ENCODE measurements at places on chromosomes 1 and 21.

DNA sequence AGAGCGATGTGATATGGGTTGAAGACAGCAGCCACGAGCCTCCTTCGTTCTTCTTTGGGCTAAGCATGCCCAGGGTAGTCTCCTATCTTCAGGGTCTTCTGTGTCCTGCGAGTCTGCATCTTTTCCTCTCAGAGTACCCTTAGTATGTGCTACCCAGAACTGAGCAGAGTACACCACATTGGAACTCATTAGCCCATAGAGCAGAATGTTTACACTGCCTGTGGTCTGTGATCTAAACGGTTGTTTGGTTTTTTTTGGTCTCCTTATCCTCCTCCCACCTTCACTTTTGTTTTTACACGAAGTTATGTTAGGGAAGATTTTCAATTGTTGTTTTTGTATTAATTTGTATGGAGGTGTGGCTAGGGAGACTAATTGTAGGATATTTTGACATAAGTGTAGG is 126.4 kb downstream of the NEK7 start:
- DNase-seq = no peak

DNA sequence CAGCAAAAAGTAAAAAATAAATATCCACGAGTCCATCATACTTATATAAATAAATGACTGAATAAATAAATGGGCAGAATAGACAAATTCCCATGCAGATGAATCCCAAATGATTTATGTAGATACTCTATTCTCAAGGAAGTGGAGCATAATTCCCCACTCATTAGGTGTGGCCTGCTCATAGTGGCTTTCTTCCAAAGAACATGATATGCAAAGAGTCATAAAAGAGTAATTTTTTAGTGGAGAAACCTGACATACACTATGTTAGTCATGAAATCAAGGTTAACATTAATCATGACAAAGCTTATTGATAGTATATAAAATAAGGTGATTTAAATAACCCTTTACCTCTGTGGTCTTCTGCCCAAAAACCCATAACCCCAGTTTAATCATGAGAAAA is 298.9 kb downstream of the DPYD start:
- no peak for DNase-seq

- DNase-seq = no peak
Measured at GRCh38 chr1:203756036-203756435, 8.9 kb upstream of the LAX1 start.

DNA sequence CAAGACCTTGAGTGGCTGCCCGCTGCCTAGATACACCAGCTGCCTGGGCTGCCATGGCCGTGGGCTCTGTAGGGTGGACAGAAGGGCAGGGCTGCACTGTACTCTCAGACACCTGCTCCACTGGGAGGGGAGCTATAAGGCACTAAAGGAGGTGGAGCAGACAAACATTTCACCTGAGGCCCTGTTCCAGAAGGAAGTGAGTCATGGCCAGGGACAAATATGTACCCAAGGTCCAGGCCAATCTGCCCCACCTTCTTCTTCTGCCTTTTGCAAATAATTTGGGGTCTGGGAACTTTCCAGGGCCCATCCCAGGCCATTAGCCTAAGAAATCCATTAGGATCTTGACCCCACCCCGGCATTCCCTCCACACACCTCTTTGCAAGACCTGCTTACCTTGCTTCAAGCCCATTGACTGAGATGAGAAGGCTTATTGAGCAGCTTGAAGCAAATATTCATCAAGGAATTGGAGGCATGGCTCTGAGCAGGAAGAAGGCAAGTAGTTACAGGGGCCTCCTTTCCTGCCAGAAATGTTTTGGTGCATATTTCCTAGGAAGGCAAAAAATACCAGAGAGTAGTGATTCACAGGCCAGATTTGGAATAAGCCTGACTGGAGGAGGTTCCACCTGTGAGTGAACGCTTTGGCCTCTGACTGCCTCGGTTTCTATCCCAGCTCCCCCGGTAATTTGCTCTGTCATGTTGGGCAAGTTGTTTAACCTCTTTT is at the start of gene CAPN8:
Gene CAPN8, minus strand, starts transcription at position 110 of the 721 bp plus-strand sequence. Its CDS starts 55 bp downstream, at position 55.
- no peak for DNase-seq

GRCh38 chr21:46153247-46154154 is 1.9 kb downstream of the FTCD start:
- no peak for DNase-seq

DNA sequence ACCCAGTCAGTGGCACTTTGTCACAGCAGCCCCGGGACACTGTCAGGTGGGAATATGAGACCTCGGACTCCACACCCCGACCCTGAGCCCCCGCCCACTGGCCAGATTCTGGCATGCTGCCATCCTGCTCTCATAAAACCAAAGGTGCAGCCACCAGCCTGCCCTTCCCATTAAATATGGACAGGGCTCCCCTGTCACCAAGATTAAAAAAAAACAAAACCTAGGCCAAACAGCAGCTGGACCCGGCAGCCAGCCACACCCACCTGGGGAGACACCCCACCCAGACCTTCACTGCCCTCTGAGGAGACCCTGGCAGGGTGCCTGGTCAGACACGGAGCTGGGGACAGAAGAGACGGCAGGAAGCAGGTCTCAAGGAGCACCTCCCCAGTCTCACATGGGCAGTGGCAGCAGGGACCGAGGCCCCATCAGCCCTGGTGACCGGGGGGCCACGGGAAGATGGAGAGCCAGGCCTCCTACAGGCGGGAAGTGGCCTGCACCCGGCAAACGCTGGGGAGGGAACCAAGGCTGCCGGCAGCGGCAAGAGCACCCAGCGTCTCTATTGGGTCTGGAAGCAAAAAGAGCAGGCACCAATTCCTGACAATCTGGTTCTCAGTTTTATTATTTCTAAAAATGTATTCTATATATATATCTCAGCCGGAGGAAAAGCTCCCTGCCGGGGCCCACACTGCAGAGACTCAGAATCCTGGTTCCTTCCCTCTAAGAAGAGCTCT is 61.9 kb downstream of the ACOT7 start:
- DNase-seq = no peak

DNA sequence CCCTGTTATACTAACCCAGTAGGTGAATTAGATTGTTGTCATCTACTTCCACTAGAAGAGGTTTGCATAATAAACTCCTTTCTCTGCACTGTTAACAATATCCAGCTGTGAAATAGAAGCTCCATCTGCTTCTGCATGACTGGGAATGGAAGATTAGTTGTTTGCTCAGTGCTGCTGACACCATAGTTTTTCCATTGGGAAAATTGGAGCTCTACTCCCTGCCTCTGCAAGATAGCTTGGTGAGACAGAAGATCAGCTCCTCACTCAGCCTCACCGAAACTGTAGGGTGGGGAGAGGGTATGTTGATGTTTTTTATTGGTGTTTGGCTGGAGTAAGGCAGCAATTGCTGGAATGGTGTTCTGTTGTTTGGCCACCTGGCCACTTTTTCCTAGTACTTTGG is 331.6 kb upstream of the ADAMTS5 start:
- DNase-seq = no peak

DNA sequence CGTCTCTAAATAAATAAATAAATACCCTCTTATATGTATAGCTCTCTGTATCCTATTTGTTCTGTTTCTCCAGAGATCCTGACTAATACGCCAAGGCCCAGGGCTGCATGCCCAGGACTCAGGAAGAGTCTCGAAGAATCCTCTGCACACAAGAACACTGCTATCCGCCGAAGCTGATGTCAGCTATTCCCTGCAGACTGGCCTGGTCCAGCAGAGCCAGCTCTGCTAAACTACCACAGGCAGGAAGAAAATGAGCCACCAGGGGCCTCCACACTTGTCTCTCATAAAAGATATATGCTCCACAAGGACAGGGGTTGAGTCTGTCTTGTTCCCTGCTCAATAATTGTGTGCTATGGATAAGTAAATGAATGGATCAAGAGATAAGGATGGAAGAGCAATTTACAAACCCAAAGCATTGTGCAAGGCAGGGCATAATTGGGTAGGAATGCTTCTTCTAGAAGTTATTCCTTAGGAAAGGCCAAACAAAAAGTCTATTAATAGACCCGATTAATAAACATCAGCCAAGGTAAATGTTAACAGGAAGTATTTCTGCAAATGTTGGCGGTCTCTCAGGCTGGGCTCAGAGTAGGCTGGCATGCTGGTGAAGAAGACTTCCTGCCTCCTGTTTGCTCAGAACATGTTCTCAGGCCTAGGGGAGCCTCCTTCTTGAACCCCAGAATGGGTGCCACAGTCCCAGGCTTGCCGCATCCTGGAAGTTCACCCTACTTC is 26.3 kb upstream of the MAN1C1 start:
- DNase-seq = no peak

GRCh38 chr1:227299688-227300087 is 18.6 kb downstream of the CDC42BPA start:
- no peak for DNase-seq

DNA sequence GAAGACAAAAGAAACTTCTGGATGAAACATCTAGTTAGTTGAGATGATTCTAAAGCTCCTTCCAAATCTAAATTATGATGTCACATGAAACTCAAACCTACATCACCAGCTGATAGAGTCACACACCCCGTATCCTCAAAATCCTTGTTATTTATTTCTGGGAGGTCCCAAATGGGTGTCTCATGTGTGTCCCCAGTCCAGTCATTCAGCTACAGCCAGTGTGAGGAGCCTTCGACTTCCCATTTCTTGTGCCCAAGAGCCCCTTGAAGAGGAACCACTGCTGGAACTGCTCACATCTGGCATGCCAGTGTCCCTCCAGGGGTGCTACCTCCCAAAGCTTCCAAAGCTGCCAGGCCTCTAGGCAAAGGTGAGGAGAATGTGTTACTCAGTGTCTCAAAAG is 32.5 kb upstream of the KCNA3 start:
- no peak for DNase-seq

DNA sequence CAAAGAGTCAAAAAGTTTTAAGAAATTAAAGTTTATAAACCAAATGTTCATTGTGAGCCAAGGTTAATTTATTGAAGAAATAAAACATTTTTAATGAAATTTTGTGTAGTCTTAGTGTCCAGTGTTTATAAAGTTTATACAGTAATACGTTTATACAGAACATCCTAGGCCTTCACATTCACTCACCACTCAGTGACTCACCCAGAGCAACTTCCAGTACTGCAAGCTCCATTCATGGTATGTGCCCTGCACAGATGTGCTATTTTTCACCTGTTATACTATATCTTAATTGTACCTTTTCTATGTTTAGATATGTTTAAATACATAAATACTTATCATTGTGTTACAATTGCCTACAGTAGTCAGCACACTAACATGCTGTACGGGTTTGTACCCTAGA is 33.6 kb downstream of the TYW3 start:
- no peak for DNase-seq

- no peak for DNase-seq
Measured at GRCh38 chr1:64006276-64007051, 197.0 kb upstream of the UBE2U start.

DNA sequence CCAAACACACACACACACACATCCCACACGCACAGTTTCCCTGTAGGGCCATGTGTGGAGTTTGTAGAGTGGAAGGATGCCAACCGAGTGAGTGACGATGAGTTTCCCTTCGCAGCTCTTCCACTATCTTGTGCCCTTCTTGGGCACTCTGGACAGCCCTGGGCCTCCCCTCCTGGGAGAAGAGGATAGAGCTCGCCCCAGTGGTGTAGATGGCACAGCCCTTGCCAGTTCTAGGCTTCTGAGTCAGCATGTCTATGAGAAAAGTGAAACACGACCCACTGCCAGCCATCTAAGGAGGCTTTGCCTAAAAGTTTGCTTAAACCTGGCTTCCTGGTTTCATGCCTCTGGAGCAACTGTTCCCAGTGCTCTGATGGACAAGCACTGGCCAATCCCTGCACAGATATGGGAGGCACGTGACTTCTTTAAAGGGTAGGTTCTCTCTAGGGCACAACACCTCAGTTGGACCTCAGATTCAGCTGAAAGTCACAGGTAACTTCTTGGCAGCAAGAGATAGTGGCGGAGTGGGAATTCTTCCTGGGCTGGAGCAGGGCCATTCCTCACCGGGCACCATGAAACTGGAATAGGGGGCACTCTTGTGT is 195.9 kb upstream of the GALNT2 start:
- no peak for DNase-seq

- no peak for DNase-seq
Measured at GRCh38 chr21:45411810-45412206, 6.8 kb downstream of the COL18A1 start.

GRCh38 chr1:11478571-11479374 is at the start of gene DISP3:
Gene DISP3, plus strand, starts transcription at chr1:11479155. Its CDS starts 21,838 bp downstream, at chr1:11500993.
- DNase-seq = no peak

DNA sequence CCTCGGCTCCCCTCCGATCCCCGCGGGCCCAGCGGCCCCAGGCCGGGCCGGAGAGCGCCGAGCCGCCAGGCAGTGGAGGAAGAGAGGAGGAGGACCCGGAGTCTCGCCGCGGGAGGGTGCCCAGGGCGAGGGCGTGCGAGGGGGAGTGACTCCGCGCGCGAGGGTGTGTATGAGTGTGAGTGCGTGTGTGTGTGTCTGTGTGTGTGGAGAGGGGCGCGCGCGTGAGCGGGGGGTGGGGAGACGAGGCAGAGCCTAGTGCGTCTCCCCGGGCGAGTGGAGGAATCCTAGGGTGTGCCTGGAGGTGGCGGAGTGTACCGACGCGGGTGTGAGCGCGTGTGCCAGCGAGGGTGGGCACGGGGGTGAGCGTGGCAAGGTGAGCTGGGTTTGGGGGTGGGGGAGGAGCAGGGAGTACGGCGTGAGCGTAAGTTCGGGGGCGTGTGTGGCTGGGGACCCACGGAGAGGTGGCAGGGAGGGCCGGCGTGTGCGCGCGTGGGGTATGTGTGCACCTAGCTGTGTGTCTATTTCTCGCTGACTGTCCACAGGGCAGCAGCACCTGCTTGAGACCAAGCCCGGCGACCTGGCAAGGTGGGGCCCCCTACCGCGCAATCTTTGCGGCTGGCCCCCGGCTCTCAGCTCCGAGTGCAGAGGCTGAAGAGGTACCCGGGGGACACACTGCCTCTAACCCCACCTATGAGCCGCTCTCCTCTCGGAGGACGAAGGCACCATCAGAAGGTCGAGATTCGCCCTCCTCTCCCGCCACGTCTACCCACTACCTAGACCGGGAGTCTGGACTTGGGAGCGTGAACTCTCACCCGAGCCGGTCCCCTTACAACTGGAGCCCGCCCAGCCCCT is 784 bp upstream of the KCND3 start:
- no peak for DNase-seq

GRCh38 chr1:172742599-172743500 is 83.9 kb downstream of the FASLG start:
- no peak for DNase-seq

GRCh38 chr1:218357211-218357892 is 12.2 kb downstream of the TGFB2 start:
- no peak for DNase-seq

GRCh38 chr1:67690018-67690363 is 5.0 kb downstream of the GADD45A start:
- DNase-seq = no peak

- DNase-seq = no peak
Measured at GRCh38 chr1:11984121-11984520, 3.9 kb downstream of the MFN2 start.

GRCh38 chr1:223250632-223251015 is 107.6 kb upstream of the TLR5 start:
- DNase-seq = no peak

GRCh38 chr21:17708522-17709265 is 96.0 kb upstream of the BTG3 start:
- DNase-seq = no peak

GRCh38 chr21:41660748-41661147 is 106.1 kb downstream of the RIPK4 start:
- no peak for DNase-seq

GRCh38 chr1:224820341-224820740 is 109.1 kb upstream of the DNAH14 start:
- DNase-seq = no peak

Measured in esophagus squamous epithelium (tissue), 5 donors.